PC-3 (cell line): ENCODE measurements at places on chromosomes 1 and 21. TPM values are rescaled to one million over a fixed set of nuclear protein-coding genes. Genes with fewer than 3 reads are reported as not detected.

GRCh38 chr1:230117694-230118093, 50.7 kb downstream of the GALNT2 start:
- no peak for DNase-seq

DNA sequence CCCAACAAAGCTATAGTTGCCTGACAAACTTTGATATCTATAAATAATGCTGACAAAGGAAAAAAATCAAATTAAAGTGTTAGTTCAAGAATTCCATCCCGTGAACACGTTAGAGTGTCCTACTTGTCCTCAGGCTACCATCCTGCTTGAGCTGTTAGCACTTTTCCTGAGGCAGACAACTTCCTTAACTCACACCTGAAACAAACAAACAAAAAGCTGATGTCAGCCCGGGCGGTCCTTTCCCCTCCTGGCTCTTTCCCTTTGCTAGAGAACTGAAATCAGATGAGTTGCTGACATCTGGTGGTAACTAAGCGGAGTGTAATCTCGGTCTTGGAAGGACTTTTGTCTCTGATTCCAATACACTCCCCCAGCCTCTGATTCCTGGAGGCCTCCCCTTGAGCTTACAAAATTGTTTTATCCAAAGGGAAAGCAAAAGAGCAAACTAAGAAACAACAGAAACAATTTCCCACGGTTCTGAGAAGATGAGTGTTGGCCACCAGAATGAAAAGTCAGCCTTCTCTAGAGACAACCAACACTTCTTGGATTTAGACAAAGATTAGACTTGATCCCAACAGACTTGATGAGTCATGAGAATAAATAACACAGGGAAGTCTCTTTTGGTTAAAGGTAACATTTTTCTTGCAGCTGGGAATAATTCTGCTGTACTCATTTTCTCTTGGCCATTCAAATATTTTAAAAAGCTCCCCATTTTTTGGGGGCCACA, 135.4 kb downstream of the PROX1 start:
- DNase-seq: peak; percentile 86

GRCh38 chr21:35222021-35222420, 172.9 kb upstream of the RUNX1 start:
- peak; percentile 51 for DNase-seq

GRCh38 chr1:165666152-165666825, 32.1 kb downstream of the ALDH9A1 start:
- no peak for DNase-seq

CD5L gene
- not detected in 2 replicates for total RNA-seq

C1QA gene
- total RNA-seq: not detected in 2 replicates
